ENCODE measurements at places on chromosomes 2 and 18.

DNA sequence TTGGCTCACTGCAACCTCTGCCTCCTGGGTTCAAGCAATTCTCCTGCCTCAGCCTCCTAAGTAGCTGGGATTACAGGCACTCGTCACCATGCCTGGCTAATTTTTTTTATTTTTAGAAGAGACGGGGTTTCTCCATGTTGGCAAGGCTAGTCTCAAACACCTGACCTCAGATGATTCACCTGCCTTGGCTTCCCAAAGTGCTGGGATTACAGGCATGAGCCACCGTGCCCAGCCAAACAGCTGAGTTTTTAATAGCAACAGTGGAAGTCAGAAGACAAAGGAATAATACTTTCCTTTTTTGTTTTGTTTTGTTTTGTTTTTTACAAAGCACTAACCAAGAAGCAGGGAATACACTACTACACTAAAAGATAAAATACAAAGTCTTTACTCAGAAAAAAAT lies 16.9 kb downstream of the GPR75 start:
- DNase-seq, result no peak

GRCh38 chr18:22334567-22334966 lies 83.1 kb downstream of the CTAGE1 start:
- DNase-seq, result no peak

GRCh38 chr18:39972521-39972920 lies 1982.5 kb upstream of the PIK3C3 start:
- DNase-seq, result no peak

- DNase-seq, result no peak
Measured at GRCh38 chr18:58861353-58861752, 3.3 kb upstream of the ZNF532 start.

Measured in activated gamma-delta T cell treated with Interleukin-2 at 50 U/mL for 16 hours (primary cell).